Endothelial cell of umbilical vein (primary cell): ENCODE measurements at places on chromosomes 12 and 14. TPM values are rescaled to one million over a fixed set of nuclear protein-coding genes. Genes with fewer than 3 reads are reported as not detected.

- H3K27ac ChIP-seq: no peak overlapping the region
- H3K4me1 ChIP-seq: peaks cover 14% of the 10 kb centered on the region
- H3K4me3 ChIP-seq: no peak overlapping the region
- H3K27me3 ChIP-seq: no peaks in the 10 kb centered on the region
- no peak for DNase-seq
These were observed 29.0 kb downstream of the NCOR2 start for GRCh38 chr12:124538194-124539082.

GRCh38 chr12:52826611-52827498 is 7.3 kb downstream of the KRT79 start:
- DNase-seq: no peak
- no peaks in the 10 kb centered on the region for H3K4me1 ChIP-seq
- no peak overlapping the region for H3K27ac ChIP-seq

GRCh38 chr14:93299866-93300265 is 33.0 kb downstream of the BTBD7 start:
- no peak for DNase-seq
- no peak overlapping the region for H3K4me3 ChIP-seq
- H3K27ac ChIP-seq: no peak overlapping the region
- H3K4me1 ChIP-seq: peaks cover 10% of the 10 kb centered on the region
- H3K27me3 ChIP-seq: no peaks in the 10 kb centered on the region

DNA sequence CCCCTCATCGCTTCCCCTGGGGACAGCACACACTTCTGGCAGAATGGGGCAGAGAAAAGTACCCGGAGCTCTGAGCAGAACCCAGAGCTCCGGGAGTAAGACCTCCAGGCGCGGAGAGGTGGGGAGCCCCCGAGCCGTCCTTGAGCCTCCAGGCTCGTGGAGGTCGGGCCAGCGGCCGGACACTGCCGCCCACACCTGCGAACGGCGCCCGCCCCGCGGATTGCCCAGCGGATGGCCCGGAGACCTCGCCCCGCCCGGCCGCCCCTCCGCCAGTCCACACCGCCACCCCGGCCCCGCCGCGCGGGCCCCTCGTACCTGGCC is 344 bp downstream of the SPTLC2 start:
- H3K4me3 ChIP-seq: peak overlapping the region; percentile 94
- peaks cover 25% of the 10 kb centered on the region for H3K4me1 ChIP-seq
- H3K27ac ChIP-seq: peak overlapping the region; percentile 14
- H3K36me3 ChIP-seq: no peaks in the 10 kb centered on the region
- no peak for DNase-seq

The OR6C4 gene
- not detected in 2 replicates for total RNA-seq
